ENCODE measurements at places on chromosomes 1 and 21. TPM values are rescaled to one million over a fixed set of nuclear protein-coding genes. Genes with fewer than 3 reads are reported as not detected.

GRCh38 chr1:156676820-156677615 is at the start of gene NES:
NES (minus strand) TSS chr1:156677407; CDS start chr1:156677264, 143 bp downstream.
- no peak for DNase-seq

SHISAL2A gene
- not detected for total RNA-seq

DNA sequence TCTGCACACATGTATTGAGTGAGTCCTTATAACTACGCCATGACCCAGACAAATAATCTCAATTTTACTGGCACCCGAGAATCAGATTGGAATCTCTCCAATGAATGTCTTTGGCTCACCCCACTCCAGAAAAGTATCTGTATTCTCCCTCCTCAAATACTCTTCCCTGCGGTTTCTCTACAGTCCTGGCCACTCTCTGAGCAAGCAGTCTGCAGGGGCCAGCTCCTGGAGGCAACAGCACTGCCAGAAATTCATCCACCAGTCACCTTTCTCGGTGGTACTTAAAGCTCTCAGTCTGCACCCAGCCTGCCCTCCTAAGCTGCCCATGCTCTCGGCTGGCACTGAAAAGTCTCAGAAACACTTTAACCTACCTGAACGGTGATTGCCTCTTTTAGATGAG is 16.1 kb upstream of the LYST start:
- DNase-seq: no peak

GRCh38 chr1:67939942-67940341 is 106.7 kb upstream of the GNG12 start:
- no peak for DNase-seq

- DNase-seq: peak; percentile 68
These were observed 150.0 kb downstream of the CASZ1 start for GRCh38 chr1:10646347-10646861.

BRINP3 gene
- not detected for total RNA-seq

DNA sequence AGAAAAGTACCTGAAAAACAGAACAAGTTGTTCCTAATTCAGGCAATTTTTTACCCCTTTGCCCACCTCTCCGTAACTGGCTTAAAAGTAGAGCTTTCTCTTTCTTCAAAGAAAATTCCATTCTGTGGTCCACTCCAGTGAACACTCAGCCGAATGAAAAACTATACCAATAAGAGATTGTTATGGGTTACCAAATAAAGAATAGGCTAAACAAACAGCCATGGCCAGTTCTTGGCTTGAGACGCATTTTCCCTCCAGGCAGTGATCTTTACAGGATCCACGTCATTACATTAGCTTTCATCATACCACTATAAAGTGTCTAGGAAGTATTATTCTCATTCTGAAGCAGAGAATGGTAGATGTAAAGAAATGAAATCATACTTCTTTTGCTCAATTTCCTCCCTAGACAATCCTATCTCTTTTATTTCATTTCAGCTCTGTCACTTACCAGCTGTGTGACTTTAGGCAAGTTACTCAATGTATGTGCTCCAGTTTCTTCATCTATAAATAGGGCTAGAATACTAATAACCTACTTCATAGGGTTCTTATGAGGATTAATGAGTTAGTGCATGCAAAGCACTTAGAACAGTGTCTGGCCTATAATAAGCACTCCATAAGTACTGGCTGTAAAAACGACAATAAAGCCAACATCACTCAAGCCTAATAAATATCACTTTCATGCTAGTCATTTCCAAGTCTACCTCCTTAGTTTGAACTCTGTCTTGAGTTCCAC is 26.5 kb upstream of the TRIM45 start:
- peak; percentile 47 for DNase-seq

DNA sequence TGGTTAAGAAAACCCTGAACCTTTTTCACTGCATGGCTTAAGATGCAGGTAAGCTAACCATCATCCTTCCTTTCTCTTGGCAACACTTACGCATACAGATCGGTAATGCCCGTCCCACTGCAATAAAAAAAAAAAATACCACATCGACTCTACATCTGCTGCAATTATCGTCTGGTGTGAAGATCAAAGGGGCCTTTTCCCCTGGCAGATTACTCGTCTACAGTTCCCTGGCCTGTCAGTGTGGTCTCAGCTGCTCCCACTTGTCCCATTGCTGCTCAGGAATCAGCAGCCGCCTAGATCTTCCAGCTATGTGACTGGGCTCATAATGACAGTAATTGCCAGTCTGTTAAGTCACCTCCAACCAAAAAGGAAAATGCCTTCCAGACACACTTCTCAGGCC is 133.1 kb downstream of the SETD4 start:
- DNase-seq: no peak

All from Daoy (cell line).